NCI-H748 treated with DMSO at 0.1 percent for 48 hours (cell line): ENCODE measurements at places on chromosomes 5 and 9.

GRCh38 chr5:67315082-67315989 lies 118.7 kb upstream of the CD180 start:
- no peak for DNase-seq

GRCh38 chr5:24644761-24645160 lies at the start of gene CDH10:
Gene CDH10, minus strand, starts transcription at chr5:24644978. Its CDS starts 51,488 bp downstream, at chr5:24593490.
- peak; percentile 93 for DNase-seq

- DNase-seq: no peak
These were observed 35.9 kb upstream of the TAF1L start for GRCh38 chr9:32671333-32671732.

GRCh38 chr5:80987078-80987766 lies 27.1 kb downstream of the RASGRF2 start:
- DNase-seq: no peak

DNA sequence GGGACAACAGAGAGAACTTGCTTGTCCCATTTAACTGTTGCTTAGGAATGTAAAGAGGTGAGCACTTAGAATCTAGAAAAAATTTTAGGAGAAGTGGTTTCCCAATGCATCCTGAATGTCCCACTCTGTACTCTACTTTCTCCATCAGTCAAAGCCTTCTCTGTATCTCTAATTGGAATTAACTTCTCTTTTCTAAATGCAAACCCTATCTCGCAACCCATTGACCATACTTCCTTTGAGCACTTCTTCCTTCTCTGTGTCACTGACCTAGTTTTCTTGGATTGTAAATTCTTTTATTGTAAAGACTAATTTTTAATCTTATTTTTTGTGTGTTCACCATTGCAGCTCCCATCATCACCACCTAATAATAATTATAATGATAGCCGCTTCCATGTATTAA lies 33.3 kb downstream of the ADRB2 start:
- DNase-seq: no peak
